ENCODE measurements at places on chromosomes 13 and 19. TPM values are rescaled to one million over a fixed set of nuclear protein-coding genes. Genes with fewer than 3 reads are reported as not detected.

The CFD gene
- polyA plus RNA-seq = not detected

The TUBB4A gene
- polyA plus RNA-seq = 3.7 TPM

The AP1M2 gene
- 0.94 TPM for polyA plus RNA-seq

The CGB5 gene
- polyA plus RNA-seq = not detected

The CCDC8 gene
- not detected for polyA plus RNA-seq

The ZNF253 gene
- polyA plus RNA-seq = 12.6 TPM

The ZSCAN5A gene
- polyA plus RNA-seq = 7.7 TPM

The CADM4 gene
- 0.22 TPM for polyA plus RNA-seq

The NPHS1 gene
- not detected for polyA plus RNA-seq

The CAMSAP3 gene
- not detected for polyA plus RNA-seq

The ZNF846 gene
- not detected for polyA plus RNA-seq

The CFAP97D2 gene
- not detected for polyA plus RNA-seq

The ZNF723 gene
- not detected for polyA plus RNA-seq

The ZNF536 gene
- polyA plus RNA-seq = not detected

The NANOS3 gene
- polyA plus RNA-seq = not detected

The LILRB4 gene
- polyA plus RNA-seq = not detected

The ATXN8OS gene
- polyA plus RNA-seq = not detected

The CEACAM20 gene
- not detected for polyA plus RNA-seq

The GCDH gene
- polyA plus RNA-seq = 16.3 TPM

The FPR3 gene
- not detected for polyA plus RNA-seq

The DCT gene
- not detected for polyA plus RNA-seq

The FAM124A gene
- 0.09 TPM for polyA plus RNA-seq

The SIGLEC5 gene
- not detected for polyA plus RNA-seq

The ADGRE2 gene
- not detected for polyA plus RNA-seq

The PPP1R13L gene
- polyA plus RNA-seq = 4.3 TPM

The STOML3 gene
- not detected for polyA plus RNA-seq

The CBY2 gene
- not detected for polyA plus RNA-seq

The DIRAS1 gene
- 1.7 TPM for polyA plus RNA-seq

The NLRP7 gene
- polyA plus RNA-seq = not detected

The ZNF583 gene
- 15.4 TPM for polyA plus RNA-seq

The SIX5 gene
- not detected for polyA plus RNA-seq

The SLC10A2 gene
- polyA plus RNA-seq = not detected

The SH2D3A gene
- polyA plus RNA-seq = 39.5 TPM

The QPCTL gene
- polyA plus RNA-seq = 1.4 TPM

The LILRA1 gene
- polyA plus RNA-seq = 0.38 TPM

The IGLON5 gene
- polyA plus RNA-seq = not detected

The TUBA3C gene
- polyA plus RNA-seq = not detected

The ZNF709 gene
- polyA plus RNA-seq = 2.8 TPM

The ZNF541 gene
- polyA plus RNA-seq = not detected

The TMC4 gene
- polyA plus RNA-seq = not detected

The PPFIA3 gene
- polyA plus RNA-seq = 0.23 TPM

The CYP4F22 gene
- not detected for polyA plus RNA-seq

The KIR3DL2 gene
- polyA plus RNA-seq = 0.25 TPM

The GFY gene
- polyA plus RNA-seq = not detected

The GRK1 gene
- polyA plus RNA-seq = not detected

The CGB8 gene
- not detected for polyA plus RNA-seq

The IPO5 gene
- 48.7 TPM for polyA plus RNA-seq

The CEACAM8 gene
- not detected for polyA plus RNA-seq

The KLK3 gene
- polyA plus RNA-seq = not detected
